ENCODE measurements at places on chromosomes 2 and 18.

- no peak for DNase-seq
Measured at GRCh38 chr2:177921726-177922125, 150.9 kb downstream of the PDE11A start.

- DNase-seq, result no peak
Measured at GRCh38 chr2:196079052-196079451, 10.4 kb upstream of the DNAH7 start.

DNA sequence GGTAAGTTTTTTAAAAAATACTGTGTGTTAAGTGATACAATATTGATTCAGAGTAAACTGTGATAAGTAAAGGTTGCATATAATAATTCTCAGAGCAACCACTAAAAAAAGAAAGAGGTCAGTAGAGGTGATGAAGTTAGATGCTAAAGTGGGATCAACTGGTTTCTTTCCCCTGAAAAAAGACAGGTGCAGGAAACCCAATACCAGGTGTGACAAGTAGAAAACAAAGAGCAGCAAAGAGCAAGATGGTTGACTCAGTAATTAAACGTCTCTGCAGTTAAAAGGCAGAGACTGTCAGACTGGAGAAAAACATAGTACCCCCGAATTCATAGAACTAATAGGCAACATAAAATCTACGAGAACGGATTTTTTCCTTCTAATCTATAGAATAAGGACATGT lies 128.3 kb downstream of the ATP9B start:
- no peak for DNase-seq

GRCh38 chr2:187272255-187272654 lies 175.8 kb downstream of the CALCRL start:
- DNase-seq, result no peak

GRCh38 chr2:1602278-1603010 lies 141.9 kb downstream of the PXDN start:
- no peak for DNase-seq

DNA sequence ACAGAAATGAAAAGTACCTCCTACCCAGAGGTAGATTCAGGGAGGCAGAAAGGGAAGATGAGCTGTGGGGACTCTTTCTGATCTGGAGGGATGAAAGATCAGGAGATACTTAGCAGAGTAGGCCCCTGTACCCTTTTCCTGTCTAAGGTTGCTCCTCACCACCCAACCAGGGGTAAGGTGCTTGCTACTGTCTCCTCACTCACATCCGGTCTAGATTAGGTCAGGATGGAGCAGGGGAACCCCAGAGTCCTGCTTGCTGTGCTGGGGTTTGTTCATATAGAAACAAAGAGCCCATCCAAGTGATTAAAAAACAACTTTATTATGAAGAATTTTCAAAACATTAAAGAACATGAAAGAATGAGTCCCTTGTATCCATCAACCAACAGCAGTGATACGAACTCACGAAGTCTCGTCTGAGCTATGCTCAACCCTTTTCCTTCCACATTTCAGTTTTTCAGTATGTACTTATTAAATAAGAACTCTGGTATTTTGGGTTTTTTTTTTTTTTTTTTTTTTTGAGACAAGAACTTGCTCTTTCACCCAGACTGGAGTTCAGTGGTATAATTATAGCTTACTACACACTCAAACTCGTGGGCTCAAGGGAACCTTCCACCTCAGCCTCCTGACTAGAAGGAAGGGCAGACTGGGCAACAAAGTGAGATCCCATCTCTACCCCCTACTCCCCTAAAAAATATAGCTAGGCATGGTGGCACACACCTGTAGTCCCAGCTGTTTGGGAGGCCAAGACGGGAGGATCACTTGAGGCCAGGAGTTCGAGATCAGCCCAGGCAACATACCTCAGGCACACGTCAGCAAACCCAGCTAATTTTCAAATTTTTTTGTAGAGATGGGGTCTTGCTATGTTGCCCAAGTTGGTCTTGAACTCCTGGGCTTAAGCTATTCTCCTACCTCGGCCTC lies 28.5 kb upstream of the MCFD2 start:
- DNase-seq, result no peak

- peak; percentile 64 for DNase-seq
Measured at GRCh38 chr2:180778291-180778690, 202.1 kb upstream of the UBE2E3 start.

- no peak for DNase-seq
Measured at GRCh38 chr2:151388011-151388410, 21.7 kb upstream of the RIF1 start.

- no peak for DNase-seq
Measured at GRCh38 chr2:235358981-235359471, 134.8 kb upstream of the AGAP1 start.

GRCh38 chr2:136191041-136191440 lies 73.1 kb upstream of the CXCR4 start:
- DNase-seq, result no peak

DNA sequence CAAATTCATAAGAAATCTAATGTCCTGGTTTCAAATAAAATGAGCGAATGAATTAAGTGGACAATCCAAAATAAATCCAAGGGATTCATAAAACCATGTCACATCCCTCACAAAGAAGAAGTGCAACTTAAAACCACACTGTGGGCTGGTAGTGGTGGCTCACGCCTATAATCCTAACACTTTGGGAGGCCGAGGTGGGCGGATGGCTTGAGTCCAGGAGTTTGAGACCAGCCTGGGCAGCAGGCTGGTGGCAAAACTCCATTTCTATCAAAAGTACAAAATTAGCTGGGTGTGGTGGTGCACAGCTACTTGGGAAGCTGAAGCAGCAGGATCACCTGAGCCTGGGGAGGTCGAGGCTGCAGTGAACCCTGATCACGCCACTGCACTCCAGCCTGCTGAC lies 25.4 kb downstream of the FAM98A start:
- DNase-seq, result no peak

DNA sequence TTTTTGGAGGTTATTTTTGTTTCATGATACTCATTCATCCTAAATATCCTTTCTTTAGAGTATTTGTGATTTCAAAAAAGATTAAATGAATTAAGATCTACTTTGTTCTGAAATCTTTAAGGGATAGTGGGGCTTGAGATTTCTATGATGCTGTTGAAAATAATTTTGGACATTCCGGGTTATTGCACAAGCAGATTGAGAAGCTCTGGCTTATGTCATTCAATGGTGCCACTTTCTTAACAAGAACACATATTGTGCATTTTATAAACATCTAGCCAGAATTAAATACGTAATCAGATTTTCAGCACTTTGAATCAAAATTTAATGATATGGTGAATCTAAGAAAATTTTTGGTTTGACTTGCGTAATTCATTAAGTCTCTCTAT lies 207.7 kb upstream of the COL3A1 start:
- DNase-seq, result no peak

DNA sequence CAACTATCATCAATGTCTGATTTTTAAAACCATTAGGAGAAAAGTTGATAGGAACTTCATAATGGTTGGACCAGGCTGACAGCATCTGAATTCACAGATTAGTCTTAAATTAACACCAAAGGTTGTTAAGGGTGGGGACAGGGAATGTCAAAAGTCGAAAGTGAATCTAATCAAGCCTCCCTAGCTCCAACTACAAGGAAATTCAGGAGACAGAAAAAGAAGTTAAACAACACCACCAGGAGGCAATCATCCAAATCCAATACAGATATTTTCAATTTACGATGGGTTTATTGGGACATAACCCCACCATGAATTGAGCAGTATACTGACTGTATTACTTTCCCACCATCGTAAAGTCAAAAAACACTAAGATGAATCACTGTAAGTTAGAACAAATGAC lies 32.8 kb downstream of the ATF2 start:
- no peak for DNase-seq

- no peak for DNase-seq
Measured at GRCh38 chr2:11074246-11074820, 80.9 kb upstream of the SLC66A3 start.
